Stimulated activated CD8-positive, alpha-beta memory T cell treated with anti-CD3 and anti-CD28 coated beads, Interleukin-15, amount 100 ng/mL, for 4 hours (primary cell): ENCODE measurements at places on chromosomes 3 and 15.

DNA sequence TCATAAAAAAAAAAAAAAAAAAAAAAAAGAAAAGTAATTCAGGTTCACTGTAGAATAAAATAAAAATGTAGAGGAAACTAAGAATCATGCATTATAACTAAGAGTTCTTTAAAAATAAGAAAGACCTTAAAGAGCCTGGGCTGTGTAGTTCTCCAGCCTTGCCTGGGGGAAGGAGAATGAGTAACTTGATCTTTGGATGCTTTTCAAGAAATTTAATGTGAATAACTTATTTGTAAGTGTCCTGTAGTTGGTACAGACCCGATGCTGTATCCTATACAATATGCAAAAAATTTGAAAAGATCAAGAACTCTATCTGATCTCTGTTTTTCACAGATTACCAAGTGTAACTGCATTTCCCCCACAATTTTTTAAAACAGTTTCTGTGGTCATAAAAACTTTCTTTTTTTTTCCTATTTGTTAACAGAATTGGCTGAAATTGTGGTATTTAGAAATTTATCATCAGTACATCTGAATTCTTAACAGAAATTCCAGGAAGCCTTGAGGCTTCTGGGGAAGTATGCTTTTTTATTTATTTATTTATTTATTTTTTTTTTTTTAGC is 195.3 kb downstream of the THRB start:
- no peak for DNase-seq

- no peak for DNase-seq
Measured at GRCh38 chr3:57826245-57826951, 70.3 kb downstream of the SLMAP start.

DNA sequence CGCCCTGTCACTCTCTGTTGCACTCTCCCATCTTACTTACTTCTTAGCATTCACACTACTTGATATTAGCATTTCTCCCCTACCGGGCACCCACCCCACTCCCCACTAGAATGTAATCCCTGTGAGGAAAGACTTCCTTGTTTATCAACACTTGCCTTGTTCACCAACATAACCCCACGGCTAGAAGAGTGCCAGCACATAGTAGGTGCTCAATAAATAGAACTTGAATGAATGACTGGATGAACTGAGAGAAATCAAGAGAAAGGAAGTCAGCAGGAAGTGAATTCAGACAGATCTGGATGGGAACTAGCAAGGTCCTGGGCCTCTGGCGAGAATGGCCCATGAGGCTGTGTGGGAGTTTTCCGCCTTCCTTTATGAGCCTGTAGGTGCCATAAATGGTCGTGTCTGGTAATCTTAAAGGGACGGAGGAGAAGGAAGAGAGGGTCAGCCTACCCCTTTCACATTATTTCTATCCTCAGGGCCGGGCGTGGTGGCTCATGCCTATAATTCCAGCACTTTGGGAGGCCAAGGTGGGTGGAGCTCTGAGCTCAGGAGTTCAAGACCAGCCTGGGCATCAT is 42.4 kb upstream of the HERC1 start:
- DNase-seq: no peak

- DNase-seq: no peak
Measured at GRCh38 chr15:100932676-100933348, 13.7 kb downstream of the LRRK1 start.

DNA sequence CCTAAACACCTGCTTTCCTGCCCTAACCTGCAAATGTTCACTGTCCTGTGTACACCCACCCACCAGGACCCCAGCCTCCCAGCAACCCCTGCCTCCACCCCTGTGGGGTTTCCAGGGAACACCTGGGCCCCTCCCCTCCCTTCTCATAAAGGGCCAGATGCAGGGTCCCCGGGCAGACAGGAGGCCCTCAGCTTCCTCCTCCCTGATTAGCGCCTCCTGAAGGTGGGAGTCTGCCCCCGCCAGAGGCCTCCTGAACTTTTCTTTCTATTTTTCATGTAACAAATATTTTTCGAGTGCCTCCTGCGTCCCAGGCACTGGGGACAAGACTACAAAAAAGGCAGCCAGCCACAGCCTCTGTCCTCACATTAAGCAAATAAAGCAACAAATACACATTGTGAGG is 135.4 kb upstream of the LINGO1 start:
- DNase-seq: no peak

DNA sequence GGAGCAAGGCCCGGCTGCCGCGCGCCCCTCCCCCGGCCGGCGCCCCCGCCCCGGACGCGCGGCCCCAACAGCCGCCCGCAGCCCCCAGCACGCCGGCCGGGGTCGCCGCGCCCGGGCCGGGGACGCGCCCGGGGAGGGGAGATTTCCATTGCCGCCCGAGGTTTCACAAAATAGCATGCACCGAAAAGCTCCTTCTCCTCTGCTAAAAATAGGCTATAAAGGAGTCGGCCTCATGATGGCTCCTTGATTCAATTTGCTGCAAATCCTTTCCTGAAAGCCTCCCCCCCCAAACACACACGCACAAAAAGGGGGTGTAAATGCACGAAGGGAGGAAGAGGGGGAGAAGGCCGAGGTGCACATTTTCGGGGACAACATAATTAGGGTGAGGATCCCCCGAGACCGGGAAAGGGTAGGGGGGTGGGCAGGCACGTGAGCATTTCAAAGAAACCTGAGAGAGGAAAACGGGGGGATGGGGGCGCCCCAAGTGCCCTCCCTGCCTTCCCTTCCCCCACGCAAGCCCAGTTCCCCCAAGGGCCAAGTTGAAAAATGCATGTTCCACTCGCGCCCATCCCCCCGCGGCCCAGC is 734 bp downstream of the TBL1XR1 start:
- no peak for DNase-seq

GRCh38 chr3:49785565-49786356 is 581 bp downstream of the IP6K1 start:
- DNase-seq: no peak

GRCh38 chr3:51704511-51704950 is 2.3 kb upstream of the GRM2 start:
- no peak for DNase-seq

GRCh38 chr15:85615930-85616329 is 178.8 kb downstream of the KLHL25 start:
- no peak for DNase-seq

GRCh38 chr3:139978966-139979365 is 44.0 kb downstream of the CLSTN2 start:
- DNase-seq: no peak

- DNase-seq: no peak
Measured at GRCh38 chr15:68154923-68155559, 50.1 kb downstream of the CALML4 start.

- no peak for DNase-seq
Measured at GRCh38 chr3:102124282-102124681, 275.0 kb downstream of the NFKBIZ start.

DNA sequence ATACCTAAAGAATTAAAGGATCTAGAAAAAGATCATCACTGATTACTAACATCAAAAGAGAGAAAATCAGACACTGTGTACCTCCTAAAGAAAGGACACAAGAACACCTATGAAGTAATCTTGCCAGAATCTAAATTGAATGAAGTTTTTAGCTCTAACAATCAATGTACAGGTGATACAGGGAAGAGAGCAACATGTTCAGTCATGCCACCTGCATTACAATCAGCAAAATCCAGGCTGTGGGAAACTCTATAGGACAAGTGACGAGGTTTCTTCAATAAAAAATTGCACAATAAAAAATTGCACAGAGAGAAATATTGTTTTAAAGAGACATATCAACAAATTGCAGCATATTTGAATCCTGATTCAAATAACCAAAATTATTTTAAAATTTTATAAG is 93.3 kb downstream of the SEMA5B start:
- no peak for DNase-seq

DNA sequence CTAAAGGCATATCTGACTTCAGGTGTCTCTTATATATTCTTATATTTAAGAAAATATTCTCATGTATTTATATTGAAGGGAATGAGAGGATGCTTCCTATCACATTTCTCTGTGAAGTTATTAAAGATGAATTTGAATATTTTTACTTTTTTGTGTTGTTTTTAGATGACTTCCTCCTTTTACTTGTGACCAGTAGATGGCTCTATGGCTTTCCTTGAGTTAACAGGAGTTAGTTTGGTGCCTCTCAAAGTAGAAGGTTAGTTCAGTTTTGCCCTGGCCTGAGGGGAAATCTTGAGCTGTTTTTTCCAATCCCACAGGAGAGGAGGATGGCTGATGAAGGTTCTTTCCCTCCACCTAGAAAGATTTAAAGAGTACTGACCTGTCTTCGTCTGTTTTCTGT is 80.7 kb downstream of the SQOR start:
- no peak for DNase-seq

- no peak for DNase-seq
Measured at GRCh38 chr15:50857763-50858162, 50.7 kb upstream of the AP4E1 start.

DNA sequence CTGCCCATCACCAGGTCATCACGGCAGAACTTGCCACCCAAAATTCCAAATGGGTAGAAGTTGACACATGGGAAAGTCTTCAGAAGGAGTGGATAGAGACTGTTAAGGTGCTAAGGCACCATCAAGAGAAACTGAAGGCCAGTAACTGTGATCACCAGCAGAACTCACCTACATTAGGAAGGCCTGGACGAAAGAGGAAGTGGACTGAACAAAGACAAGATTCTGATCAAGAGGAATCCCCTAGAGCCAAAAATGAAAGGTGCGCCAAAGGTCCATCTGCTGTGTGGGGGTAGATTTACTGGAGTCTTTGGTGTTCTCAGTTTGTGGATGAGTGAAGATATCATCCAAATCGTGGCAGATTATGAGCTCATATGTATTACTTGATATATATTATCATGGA is 46.3 kb upstream of the P3H2 start:
- no peak for DNase-seq

DNA sequence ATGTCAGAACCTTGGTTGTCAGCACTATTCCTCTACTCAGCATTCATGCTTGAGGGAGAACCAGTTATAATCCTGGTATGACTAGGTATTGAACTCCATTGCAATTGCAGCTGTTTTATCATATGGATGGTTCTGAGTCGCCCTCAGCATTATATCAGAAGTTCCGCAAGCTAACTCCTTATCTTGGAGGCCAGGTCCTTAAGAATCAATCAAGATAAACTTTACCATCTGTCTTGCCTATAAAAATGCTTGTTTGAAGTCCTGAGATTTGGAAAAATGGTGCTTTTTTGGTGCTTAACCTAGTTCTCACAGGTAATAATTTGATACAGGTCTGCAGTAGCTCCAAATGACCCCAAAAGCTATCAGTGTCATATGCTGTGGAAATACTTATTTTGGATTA is 16.3 kb upstream of the PLSCR1 start:
- DNase-seq: no peak

- DNase-seq: no peak
Measured at GRCh38 chr3:13557417-13557816, 8.5 kb downstream of the FBLN2 start.

DNA sequence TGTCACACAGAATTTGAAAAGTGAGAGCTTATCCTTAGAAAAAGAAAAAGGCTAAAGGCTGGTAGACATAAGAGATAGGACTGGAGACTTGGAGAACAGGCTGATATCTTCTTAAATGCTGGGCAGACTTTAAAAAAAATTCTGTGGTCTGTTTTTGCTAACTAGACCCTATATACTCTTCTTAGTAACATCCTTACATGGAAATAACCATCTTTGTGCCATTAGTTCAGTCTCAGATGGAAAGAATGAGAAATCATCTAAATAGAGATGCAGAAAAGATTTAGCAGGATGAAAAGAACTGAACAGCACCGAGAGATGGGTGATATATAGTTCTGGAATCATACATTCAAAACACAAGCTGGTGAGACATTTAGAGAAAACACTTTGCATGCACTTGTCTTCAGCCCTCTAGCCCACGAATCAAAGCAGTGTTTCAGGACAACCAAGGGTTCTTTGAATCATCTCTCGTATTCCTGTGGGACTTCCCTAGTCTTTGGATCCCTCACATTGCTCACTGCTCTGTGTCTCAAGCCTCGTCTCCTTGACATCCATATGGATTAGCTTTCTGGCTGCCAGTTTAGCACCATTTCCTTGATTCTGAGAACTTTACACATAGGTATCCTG is 93.0 kb upstream of the LYSMD4 start:
- DNase-seq: no peak

- DNase-seq: no peak
Measured at GRCh38 chr3:38599886-38600285, 49.6 kb downstream of the SCN5A start.

DNA sequence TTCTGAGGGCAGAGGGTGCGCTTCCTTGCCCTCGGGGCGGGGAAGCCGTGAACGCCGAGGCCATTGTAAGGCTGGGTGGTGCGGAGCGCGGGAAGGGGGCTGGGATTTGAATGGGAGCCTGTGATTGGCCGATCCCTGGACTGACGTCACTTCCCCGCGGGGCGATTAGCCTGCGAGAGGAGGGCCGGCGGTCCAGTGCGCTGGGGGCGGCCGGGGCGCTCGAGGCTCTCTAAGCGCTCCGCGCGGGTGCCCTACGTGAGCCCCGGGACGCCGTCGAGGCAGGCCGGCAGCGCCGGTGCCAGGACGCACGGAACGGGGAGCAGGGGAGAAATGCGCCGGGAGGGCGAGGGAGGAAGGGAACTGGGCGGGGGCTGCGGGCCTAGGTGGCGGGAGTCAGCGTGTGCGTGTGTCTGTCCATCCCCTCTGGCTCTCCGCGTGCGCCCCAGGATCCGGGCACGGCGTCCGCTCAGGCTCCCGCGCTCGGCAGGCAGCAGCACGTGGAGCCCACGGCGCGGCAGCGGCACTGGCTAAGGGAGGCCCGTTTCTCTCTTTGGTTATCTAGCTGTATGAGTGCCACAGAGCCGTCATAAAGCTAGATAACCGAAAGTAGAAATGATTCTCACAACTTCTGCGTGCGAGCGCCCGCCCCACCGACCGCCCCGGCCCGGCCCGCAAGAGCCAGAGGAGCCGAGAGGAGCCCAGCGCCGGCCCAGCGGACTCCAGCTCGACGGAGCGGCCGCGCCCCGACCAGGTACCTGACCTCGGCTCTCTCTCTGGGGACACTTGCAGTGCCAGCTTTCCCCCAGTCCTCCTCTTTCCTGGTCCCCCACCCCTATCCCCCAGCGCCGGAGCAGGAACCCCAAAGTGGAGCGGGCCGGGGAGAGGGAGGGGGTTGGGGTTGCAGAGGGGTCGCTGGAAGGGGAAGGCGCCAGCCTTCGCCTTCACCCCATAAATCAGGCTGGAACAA is 33.1 kb upstream of the POLG start:
- no peak for DNase-seq

DNA sequence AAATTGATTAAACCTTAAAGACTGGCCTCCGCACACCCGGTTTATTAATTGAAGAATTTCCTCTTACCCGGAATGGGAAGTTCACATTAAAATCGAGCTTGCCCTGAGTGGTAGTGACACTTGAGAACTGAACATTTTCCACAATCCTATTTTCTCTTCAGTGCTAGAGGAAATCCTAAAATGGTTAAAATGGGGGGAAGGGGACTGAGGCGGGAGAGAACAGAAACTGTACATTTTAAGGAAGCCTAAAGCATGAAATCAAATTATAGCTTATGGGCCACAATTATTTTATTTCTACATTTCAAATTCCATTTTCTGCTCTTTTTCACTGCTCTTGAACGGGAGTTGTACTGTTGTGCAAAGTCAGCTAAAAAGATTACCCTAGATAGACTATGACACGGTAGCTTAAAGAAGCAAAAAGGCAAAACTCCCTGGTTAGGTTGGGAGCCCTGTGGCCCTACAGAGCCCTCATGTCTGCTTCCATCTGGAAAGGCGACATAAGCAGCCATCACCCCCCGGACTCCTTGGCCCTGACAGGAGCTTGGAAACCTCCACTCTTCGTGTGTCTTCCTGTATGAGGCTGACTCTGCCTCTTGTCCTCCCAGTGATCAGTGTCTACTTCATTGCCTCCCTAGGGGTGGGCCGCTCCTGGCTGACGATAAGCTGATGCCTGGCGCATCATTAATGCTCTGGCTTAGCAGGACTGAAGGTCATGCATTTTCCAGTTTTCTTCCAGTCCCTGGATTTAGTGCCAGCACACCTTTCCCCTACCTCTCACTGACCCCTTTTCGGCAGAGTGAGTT is 79.3 kb downstream of the EEFSEC start:
- DNase-seq: no peak
